ENCODE measurements at places on chromosomes 7 and 10.

DNA sequence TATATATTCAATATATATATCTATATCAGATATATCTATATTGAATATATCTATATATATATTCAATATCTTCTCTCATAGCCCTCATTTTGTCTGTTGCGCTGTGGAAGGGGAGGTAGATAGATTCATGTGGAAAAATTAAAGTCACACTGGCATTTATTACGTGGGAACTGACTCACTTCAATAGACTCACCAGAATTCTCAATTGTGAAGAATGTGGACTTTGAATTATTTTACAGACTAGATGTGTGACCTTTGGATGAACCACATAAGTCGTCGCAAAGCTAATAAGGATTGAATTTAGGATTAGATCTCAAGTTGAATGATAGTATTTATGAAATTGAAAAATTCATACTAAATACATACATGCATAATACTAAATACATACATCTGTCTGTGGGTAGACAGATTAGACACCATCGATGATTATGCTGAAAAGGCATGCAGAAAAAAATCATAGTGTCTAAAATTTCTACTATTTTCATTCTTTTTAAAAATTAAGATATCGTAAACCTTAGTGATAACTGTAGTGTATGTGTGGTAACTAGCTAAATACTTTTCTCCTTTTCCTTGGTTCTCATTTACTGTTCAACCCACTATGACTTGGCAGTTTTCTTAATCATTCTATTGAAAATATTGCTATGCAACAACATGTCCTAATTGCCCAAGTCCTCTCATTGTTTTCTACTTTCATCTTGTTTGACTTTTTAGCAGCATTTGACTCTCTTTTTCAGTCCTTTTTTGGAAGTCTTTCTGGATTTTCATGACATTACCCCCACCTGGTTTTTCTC, 61.8 kb upstream of the A1CF start:
- no peak for DNase-seq
- no peak overlapping the region for H3K27ac ChIP-seq
- H3K4me1 ChIP-seq, result no peaks in the 10 kb centered on the region
- H3K36me3 ChIP-seq, result no peaks in the 10 kb centered on the region
- peaks cover 5% of the 10 kb centered on the region for H3K27me3 ChIP-seq

- H3K27me3 ChIP-seq, result peaks cover 39% of the 10 kb centered on the region
- no peak overlapping the region for H3K27ac ChIP-seq
- no peak overlapping the region for H3K4me3 ChIP-seq
- no peaks in the 10 kb centered on the region for H3K36me3 ChIP-seq
- H3K4me1 ChIP-seq, result peaks cover 26% of the 10 kb centered on the region
Observed at GRCh38 chr7:1593091-1593866, 23.4 kb upstream of the PSMG3 start.

DNA sequence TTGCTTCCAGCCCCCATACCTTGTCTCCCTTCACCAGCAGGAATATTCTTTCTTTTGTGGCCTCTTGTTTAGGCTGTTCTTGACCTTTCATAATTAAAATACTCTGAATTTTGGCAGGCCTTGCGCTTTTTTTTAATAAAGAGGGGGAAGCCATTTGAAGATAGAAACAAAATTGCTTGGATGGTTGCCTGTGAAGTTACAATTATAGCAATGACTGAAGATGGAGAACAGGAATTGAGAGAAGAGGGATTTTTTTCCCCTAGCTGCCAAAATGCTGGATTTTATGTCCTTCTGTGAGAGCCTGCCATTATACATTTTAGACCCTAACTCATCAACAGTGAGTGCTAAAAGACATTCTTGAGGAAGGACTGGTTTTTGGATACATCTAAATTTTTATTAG, 24.8 kb downstream of the FGFBP3 start:
- H3K4me1 ChIP-seq, result peaks cover 9% of the 10 kb centered on the region
- H3K27ac ChIP-seq, result no peak overlapping the region
- no peaks in the 10 kb centered on the region for H3K36me3 ChIP-seq
- no peak overlapping the region for H3K4me3 ChIP-seq
- DNase-seq, result no peak
- peaks cover 2% of the 10 kb centered on the region for H3K27me3 ChIP-seq

- peaks cover 49% of the 10 kb centered on the region for H3K36me3 ChIP-seq
- H3K27ac ChIP-seq, result no peak overlapping the region
- H3K27me3 ChIP-seq, result no peaks in the 10 kb centered on the region
- no peak for DNase-seq
- H3K4me3 ChIP-seq, result no peak overlapping the region
- peaks cover 13% of the 10 kb centered on the region for H3K4me1 ChIP-seq
Observed at GRCh38 chr7:127673902-127674301, 21.9 kb downstream of the SND1 start.

GRCh38 chr10:80988755-80989154, 451.1 kb downstream of the SH2D4B start:
- no peak for DNase-seq
- H3K4me1 ChIP-seq, result no peaks in the 10 kb centered on the region
- no peak overlapping the region for H3K4me3 ChIP-seq
- no peaks in the 10 kb centered on the region for H3K27me3 ChIP-seq

GRCh38 chr7:27361522-27361921, 118.9 kb downstream of the EVX1 start:
- no peaks in the 10 kb centered on the region for H3K36me3 ChIP-seq
- no peak overlapping the region for H3K27ac ChIP-seq
- peaks cover 3% of the 10 kb centered on the region for H3K4me1 ChIP-seq
- H3K4me3 ChIP-seq, result no peak overlapping the region

DNA sequence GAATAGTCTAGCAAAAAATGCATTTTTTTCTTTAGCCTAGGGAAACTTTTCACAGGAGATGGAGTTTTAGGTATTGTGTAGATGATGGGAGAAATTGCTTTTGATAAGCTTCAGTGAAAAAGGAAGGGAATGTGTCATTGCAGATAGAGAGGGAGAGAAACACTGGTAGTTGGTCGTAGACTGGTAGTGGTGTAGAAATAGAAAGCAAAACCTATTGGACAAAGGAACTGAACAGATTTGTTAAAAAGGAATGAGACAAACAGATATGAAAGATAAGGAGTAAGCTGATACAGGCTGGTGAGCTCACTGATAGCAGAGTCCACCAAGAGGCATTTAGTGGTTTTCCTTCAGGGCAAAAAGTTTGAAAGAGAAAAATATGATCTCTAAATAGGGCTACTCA, 94.3 kb downstream of the ZEB1 start:
- no peak overlapping the region for H3K4me3 ChIP-seq
- peaks cover 27% of the 10 kb centered on the region for H3K4me1 ChIP-seq
- DNase-seq, result no peak
- H3K27ac ChIP-seq, result no peak overlapping the region

DNA sequence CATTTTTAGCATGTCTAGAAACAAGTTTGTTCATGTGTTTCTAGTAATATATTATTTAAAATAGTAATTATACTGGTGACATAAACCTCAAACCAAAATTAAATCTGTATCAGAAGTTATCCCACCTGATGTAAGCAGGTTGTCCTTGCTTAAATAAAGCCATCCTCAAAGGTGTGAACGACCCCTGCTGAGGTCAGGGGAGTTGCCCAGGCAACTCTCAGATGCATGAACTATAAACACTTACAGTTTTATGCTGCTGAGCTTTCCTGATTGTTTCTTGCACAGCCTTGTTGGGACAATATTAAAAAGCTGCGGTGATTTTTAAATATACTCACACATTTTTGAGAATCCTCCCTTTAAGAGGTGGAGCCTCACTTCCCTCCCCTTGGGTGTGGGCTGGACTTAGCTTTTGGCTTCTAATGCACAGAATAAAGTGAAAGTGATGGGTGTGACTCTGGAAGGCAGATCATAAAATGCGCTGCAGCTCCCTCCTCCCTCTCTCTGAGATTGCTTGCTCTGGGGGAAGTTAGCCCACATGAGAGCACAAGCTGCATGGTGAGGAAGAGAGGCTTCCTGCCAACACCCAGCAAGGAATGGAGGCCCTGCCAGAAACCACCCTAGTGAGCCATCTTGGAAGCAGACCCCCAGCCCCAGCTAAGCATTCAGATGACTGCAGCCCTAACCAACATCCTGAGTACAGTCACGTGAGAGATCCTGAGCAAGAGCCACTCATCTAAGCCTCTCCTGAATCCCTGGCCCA, 152.7 kb downstream of the SKIDA1 start:
- peaks cover 3% of the 10 kb centered on the region for H3K27me3 ChIP-seq
- no peak overlapping the region for H3K4me3 ChIP-seq
- DNase-seq, result no peak
- no peaks in the 10 kb centered on the region for H3K4me1 ChIP-seq

GRCh38 chr7:10874666-10875065, 99.0 kb upstream of the PHF14 start:
- no peak overlapping the region for H3K27ac ChIP-seq
- peaks cover 3% of the 10 kb centered on the region for H3K27me3 ChIP-seq
- H3K36me3 ChIP-seq, result peaks cover 3% of the 10 kb centered on the region
